A673 (cell line): ENCODE measurements at places on chromosomes 2 and 18. TPM values are rescaled to one million over a fixed set of nuclear protein-coding genes. Genes with fewer than 3 reads are reported as not detected.

GRCh38 chr2:233380995-233381637, 26.8 kb downstream of the DGKD start:
- no peak for DNase-seq

Gene FLACC1
- total RNA-seq = 2.2 and 2.4 TPM in 2 replicates

- peak; percentile 93 for DNase-seq
Observed at GRCh38 chr2:215241791-215242305, 70.0 kb upstream of the ATIC start.

- DNase-seq = no peak
Observed at GRCh38 chr2:39281391-39281790, 37.6 kb upstream of the CDKL4 start.

DNA sequence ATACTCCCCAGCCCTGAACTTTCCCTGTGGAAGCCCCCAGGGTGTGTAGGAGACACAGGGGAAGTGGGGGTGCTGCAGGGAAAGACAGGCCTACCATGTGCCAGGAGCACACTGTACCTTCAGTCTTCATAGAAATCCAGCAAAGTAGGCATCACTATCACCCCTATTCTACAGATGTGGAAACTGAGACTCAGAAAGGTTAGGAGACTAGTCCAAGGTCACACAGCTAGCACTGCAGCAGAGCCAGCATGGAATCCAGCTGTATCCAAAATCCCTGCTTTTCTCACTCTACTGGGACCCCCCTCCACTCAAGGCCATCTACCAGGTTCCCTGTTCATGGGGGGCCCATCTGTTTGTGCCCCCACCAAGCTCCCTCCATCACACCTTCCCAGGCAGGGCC, 6.8 kb downstream of the DNPEP start:
- no peak for DNase-seq

GRCh38 chr2:72271276-72271614, 123.6 kb upstream of the CYP26B1 start:
- DNase-seq = no peak

DNA sequence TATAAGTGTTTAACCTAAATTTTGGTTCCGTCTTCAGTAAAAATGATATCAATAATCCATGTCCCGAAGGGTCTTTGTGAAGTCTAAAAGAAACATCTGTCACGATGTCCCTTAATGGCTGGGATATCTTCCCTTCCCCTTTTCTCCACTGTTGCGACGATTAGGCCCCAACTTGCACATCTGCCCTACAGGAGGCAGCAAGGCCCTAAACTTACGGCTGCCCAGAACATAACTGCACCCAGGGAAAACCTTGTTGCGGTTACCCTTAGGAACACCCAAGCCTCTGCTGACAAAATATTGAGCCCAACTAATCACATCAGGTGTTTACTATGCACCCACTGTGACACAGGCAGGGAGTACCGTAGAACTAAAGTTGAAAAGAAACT, 1.3 kb upstream of the SMAD2 start:
- no peak for DNase-seq

GRCh38 chr2:41510108-41510507, 537.7 kb upstream of the PKDCC start:
- DNase-seq = no peak

GRCh38 chr2:215874418-215874817, 138.9 kb downstream of the MREG start:
- DNase-seq = no peak

Gene SOWAHC
- 10.6 and 13.1 TPM in 2 replicates for total RNA-seq

- DNase-seq = peak; percentile 62
Observed at GRCh38 chr2:6083136-6083535, 391.0 kb downstream of the SOX11 start.

Gene CRYGC
- not detected in 2 replicates for total RNA-seq

DNA sequence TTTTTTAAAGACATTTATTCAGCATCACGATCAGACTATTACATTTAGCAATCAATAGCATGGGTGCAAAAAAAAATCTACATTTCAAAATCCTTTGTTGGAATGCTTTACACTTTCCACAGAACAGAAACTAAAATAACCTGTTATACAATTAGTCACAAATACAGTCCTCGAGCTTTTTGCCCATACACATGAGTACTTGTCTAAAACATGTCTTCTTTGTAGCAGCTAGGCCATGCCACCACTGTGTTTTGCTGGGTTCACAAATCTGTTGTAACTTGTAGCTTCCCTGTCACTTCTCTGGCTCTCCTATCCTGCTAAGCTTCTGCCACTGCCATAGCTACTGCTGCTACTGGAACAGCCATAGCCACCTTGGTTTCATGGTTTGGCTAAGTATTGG, 24.4 kb upstream of the ADAM23 start:
- no peak for DNase-seq

DNA sequence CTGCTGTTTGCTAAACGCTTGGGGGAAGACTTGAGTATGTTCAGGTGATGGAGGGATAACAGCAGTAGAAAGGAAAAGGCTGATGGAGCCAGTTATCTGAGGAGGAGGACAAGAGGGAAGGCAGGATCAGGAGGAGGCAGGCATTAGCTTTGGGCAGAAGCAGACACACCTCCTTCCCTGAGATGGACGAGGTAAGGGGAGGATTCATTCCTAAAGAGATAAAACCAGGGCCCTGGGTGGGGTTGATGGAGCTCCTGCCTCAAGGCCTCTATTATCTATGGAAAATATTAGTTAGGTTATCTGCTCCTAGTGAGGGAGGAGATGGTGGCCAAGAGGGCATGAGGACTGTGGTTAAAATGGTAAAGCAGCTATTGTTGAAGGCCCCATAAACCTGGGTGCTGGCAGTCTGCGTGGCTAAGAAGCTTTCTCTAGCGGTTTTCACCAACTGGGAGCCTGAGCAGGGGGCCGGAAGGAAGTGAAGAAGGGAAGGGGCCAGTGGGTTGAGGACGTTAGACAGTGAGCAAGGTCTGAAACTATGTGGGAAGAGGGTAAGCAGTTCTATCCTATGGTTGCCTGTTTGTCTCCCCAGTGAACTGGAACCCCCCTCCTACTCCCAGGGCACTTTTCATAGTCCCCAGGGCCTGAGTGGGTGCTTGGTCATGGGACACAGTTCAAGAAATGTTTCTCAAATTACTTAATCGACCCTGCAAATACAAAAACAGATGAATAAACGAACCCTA, 56.6 kb upstream of the HK2 start:
- DNase-seq = no peak

- DNase-seq = peak; percentile 97
Observed at GRCh38 chr2:205680067-205680466, 2.2 kb upstream of the NRP2 start.

GRCh38 chr2:38156436-38156835, 80.5 kb upstream of the CYP1B1 start:
- DNase-seq = no peak

- DNase-seq = no peak
Observed at GRCh38 chr2:10278029-10278762, 24.5 kb upstream of the HPCAL1 start.

Gene LYPD1
- total RNA-seq = 9.8 and 13.8 TPM in 2 replicates

DNA sequence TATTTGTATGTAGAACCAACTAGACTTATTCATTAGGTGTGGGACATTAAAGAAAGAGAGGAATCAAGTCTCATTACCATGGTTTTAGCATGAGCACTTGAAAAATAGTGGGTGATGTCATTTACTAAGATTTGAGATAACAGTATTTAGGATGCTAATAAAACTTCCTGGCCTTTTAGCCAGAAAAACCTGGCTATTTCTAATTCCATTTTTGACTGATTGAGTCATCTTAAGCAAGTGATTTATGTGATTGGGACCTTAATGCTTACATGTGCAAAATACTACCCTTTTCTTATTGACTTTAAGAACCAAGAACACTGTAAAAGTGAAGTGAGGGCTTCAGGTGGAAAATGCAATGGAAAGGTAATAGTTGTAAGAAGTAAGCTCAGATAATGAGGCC, 196.8 kb upstream of the SESTD1 start:
- no peak for DNase-seq

DNA sequence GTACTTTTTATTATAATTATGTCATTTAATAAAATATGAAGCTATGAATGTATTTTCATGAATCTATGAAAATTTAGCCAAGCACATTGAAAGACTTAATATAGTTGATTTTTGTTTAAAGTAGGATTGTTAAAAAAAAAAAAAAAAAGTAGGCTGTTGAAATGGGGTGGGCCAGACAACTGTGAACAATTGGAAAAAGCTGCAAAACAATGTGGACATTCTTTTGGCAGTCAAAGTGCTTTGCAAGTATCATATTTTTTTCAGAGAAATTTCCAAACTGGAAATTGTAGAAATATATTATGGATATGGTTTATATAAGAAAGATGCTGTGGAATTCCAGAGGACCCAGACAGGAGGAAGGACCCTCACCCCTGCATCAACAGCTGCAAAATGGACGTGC, 82.1 kb downstream of the ETAA1 start:
- no peak for DNase-seq

DNA sequence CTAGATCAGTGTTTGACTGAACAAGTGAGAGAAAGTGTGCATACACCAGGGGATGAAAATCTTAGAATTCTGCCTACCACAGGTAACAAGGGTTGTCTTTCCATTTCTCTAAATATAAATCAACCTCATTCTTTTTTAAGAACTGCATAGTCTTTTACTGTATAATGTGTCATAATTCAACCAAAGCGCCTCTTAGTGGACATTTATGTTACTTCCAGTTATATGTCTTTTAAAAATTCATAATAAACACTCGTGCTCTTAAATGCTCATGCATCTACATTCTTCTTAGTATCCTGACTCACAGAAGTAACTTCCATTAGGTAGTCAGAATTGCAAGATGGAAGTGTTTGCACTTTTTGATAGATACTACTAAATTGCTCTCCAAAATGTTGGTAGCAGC, 76.2 kb downstream of the CHRNA1 start:
- peak; percentile 37 for DNase-seq

GRCh38 chr2:199339891-199340605, 117.7 kb downstream of the SATB2 start:
- DNase-seq = no peak

- DNase-seq = no peak
Observed at GRCh38 chr18:2983296-2983695, 29.6 kb downstream of the LPIN2 start.

Gene IMP4
- total RNA-seq = 107 and 112 TPM in 2 replicates

- DNase-seq = no peak
Observed at GRCh38 chr2:219030177-219030940, 11.0 kb downstream of the CFAP65 start.

DNA sequence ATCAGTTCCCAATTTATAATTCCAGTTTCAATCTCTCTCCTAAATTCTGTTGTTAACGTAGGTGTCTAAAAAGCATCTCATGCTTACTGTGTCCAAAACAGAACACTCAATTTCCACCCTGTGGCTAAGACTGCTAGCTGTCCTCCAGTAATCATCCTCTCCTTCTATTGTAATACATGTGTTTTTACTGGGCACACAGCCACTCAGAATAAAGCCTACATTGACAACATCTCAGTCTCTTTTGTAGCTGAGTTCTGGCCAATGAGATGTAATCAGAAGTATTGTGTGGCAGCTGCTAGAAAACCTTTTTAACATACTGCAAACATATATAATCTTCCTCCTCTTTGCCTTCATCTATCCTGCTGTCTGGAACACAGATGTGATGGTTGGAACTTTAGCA, 29.4 kb upstream of the TSPYL6 start:
- no peak for DNase-seq

GRCh38 chr2:120972286-120972685, 236.6 kb downstream of the GLI2 start:
- DNase-seq = no peak

- DNase-seq = no peak
Observed at GRCh38 chr2:25897506-25897905, 19.2 kb upstream of the ASXL2 start.

DNA sequence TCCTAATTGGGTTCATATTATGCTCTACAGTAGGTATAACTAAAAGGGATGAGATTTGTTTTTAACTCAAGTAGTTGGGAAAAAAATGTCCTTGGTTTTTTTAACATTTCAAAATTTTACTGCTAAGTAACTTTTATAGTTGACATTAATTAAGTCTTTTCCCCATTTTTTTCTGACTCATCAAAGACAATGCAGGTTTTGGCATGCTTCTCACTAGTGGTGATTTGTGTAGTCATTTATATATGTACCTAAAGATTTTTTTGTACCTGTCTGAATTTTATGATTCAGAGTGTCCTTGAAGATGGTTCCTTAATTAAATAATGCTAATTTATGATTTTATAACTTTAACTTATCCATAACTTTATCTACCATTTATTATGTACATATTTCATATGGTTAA, 882.3 kb upstream of the TMEFF2 start:
- DNase-seq = no peak

- DNase-seq = no peak
Observed at GRCh38 chr18:45112682-45113081, 432.0 kb downstream of the SETBP1 start.

DNA sequence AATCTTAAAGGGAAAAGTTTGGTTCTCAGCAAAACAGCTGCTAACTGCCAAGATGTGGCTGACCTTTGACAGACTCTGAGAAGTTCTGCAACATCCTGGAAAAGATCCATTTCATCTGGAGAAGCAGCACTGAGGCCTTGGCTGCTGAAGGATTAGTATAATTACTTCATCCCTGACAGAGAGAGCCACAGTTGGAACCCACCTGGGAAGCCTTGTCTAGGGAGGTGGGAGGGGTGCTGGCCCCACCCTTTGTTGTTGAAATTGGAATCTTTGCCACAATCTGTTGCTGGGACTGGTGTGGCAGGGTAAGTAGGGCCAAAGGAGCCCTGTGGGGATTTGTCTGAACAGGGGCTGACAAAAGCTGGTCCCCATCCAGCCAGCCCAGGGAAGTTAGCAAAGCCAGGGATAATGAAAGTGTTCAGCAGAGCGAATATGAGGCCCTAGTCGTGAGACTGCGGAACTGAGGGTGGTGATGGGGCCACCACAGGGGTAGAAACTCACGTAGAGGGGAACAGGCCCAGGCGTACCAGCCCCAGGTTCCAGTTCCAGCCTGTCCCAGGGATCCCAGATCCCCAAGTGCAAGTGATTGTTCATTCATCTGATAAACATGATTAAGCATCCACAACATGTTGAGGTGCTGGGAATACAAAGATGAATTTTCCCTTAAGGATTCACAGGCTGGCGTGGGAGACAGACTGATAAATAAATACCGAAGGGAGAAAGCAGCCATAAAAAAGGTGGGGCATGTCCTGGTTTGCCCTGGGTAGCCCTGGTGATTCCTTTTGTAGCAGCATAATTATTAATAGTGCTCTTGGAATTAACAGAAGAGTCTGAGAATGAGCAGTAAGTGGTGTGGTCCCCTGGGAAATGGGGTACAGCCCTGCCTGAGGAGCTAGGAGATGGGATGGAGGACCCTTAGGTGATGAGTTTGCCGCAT, 60.0 kb downstream of the MYO1B start:
- DNase-seq = no peak

- no peak for DNase-seq
Observed at GRCh38 chr2:197011021-197011417, 84.5 kb upstream of the PGAP1 start.

Gene HK2
- 40.1 and 42.6 TPM in 2 replicates for total RNA-seq

GRCh38 chr2:15050483-15050882, 418.0 kb downstream of the LRATD1 start:
- peak; percentile 26 for DNase-seq

GRCh38 chr2:59461127-59461526, 1092.3 kb downstream of the BCL11A start:
- DNase-seq = no peak

DNA sequence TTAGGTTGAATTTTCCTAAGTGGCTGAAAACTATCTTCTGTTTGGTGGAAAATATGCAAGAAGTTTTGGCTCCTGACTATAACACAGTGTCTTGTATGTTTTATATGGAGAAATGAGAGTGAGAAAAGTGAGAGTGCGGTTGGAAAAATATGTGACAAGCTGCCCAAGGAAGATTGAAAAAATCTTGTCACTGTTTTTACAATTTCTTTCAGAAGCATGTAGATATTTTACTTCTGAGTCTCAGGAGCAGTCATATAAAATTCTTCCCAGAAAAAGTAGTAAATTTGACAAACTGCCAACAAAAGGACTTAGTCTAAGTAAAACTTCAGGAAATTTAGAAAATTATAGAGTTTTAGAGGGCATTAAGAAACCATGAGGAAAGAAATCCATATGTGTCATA, 19.4 kb upstream of the RMND5A start:
- DNase-seq = no peak
